Caki2 (cell line): ENCODE measurements at places on chromosomes 7 and 10.

- no peak for DNase-seq
Observed at GRCh38 chr10:78981970-78982281, 86.8 kb upstream of the ZMIZ1 start.

DNA sequence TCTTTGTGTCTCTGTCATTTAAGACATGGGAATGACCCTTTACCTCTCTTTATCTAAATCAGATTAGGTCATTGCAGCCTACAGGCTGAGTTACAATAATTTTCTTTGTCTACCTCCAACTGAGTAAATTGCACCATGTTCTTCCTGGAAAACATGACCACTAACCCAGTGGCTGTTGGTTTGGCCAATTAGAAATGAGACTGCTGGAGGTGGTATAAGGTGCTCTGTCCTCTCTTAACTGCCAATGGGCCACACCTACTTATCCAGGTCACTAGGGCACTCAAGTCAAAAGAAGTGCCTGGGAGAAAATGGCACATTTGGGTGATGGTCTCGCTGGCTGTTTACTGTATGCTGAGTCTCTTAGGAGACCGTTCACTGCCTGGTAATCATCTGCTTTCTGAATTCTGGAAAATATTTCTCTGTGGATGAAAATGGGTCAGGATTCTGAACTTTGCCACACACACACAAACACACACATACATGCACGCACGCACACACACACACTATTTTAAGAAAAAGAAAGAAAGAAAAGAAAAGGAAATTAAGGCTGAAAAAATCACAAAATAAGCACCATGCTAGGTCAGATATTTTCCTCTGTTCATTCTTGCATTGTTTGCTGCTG, 16.4 kb downstream of the STAMBPL1 start:
- peak; percentile 67 for DNase-seq

GRCh38 chr10:9992661-9993060, 1025.0 kb upstream of the CELF2 start:
- no peak for DNase-seq

GRCh38 chr10:97270523-97271154, 21.8 kb downstream of the ARHGAP19 start:
- no peak for DNase-seq
